ENCODE measurements at places on chromosomes 12 and 14.

DNA sequence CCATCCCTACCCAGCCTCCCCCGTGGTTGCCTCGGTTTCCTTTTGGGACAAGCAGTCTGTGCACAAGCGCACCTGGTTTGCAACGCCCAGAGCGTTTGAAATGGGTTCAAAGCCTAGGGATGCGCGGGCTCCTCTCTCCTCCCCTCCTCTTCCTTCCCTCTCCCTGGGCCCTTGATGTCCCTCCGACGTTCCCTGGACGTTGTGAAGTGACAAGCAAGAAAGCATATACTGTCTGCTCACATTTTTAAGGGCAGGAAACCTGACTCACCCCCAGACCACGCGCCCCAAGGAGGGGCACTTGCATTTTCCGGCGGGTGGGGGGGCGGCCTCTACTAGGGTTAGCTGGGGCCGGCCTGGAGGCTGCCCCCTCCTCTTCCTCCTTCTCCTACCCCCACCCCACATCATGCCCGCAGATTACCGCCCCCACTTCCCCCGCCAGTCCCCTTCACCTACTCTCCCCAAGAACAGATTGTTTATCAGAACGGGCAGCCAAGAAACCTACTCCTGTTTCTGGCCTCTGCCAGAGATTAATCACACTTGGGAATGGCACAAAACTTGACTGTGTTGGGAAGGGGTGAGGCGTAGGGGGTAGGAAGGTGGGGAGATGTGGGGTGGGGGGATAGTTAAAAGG is 9.5 kb upstream of the IRF2BPL start:
- no peak for DNase-seq

DNA sequence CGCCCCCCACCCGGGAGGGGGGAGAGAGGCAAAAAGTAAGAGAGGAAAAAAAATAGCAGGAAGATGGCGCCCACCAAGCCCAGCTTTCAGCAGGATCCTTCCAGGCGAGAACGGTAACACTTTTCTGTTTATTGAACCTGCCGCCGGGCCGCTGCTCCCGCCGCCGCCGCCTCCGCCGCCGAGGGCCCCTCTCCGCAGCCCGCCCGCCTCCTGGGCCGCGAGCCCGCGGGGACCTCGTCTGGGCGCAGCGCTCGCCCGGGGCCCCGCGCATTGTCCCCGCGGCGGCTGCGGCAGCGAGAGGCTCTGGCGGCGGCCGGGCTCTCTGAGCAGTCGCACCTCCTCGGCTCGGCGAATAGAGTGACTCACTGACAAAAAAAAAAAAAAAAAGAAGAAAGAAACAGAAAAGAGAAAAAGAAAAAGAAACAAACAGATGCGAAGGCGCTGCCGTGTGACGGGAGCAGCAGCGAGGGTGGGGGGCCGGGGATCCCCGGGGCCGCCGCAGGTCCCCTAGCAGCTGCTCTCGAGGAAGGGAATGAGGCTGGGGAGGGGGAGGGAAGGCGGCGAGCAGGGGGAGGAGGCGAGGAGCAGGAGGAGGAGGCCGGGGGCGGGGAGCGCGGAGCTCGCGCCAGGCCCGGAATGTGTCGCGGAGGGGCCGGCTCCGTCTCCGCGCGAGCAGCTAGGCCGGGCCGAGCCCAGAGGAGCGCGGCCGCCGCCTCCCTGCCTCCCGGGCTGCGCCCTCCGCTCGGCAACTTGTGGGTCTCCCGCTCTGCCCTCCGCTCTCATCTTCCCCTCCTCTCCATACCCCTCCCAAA is 781 bp downstream of the NPAS3 start:
- peak; percentile 26 for DNase-seq

GRCh38 chr14:22973217-22974032 is 8.9 kb downstream of the AJUBA start:
- peak; percentile 68 for DNase-seq

DNA sequence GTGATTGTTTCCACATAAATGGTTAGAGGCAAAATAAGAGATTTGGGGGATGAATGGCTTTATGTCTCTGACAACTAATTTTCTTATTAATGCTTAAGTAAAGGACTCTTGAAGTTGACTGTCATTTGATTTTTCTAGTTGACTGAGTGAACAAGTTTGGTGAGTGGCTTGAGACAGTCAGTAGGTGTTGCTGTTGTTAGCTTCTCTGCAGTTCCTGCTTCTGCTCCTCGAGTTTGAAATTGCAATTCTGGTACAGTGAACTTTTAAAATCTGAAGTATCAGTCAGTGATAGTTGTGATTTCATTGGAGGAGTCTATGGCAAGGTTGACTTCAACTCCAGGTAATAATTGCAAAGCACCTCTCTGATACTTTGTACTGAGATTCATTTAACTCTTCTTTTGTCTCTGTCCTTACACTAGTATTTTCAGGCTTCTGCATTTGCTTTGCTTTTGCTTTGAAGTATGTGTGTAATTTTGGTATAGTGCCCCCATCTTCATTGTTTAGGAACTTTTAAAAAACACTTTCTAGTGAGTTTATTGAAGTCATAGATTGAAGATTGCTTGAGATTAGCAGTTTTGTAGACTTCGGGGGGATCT is 415.5 kb downstream of the PCNX1 start:
- peak; percentile 83 for DNase-seq

GRCh38 chr12:70771581-70771980 is 134.4 kb upstream of the PTPRB start:
- no peak for DNase-seq

- DNase-seq, result peak; percentile 40
These were observed 125.3 kb downstream of the ESRRB start for GRCh38 chr14:76501156-76501720.

DNA sequence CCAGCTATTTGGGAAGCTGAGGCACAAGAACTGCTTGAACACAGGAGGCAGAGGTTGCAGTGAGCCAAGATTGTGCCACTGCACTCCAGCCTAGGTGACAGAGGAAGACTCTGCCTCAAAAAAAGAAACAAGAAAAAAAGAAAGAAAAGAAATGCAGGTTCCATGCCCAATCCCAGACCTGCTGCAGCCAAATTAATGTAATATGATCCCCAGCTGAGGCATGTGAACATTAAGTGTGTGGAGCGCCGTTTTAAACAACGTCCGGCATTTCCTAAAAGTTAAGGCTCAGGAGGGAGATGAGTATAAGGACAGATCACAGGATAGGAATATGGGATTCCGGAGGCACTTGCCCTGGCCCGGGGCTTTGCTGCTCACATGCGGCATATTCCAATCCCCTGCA is 162.9 kb downstream of the KSR2 start:
- no peak for DNase-seq

- peak; percentile 40 for DNase-seq
These were observed 40.9 kb upstream of the SMUG1 start for GRCh38 chr12:54229624-54230212.

GRCh38 chr12:105338966-105339365 is 8.5 kb downstream of the C12orf75 start:
- no peak for DNase-seq

GRCh38 chr14:90603336-90603735 is 206.5 kb downstream of the CALM1 start:
- DNase-seq, result no peak

- DNase-seq, result no peak
These were observed 91.7 kb downstream of the STXBP6 start for GRCh38 chr14:24958271-24958670.

Data from GM12865 (cell line).